ENCODE measurements at places on chromosomes 1 and 21. TPM values are rescaled to one million over a fixed set of nuclear protein-coding genes. Genes with fewer than 3 reads are reported as not detected.

MSH4 gene
- total RNA-seq = 0.40 TPM

FYB2 gene
- not detected for total RNA-seq

DNA sequence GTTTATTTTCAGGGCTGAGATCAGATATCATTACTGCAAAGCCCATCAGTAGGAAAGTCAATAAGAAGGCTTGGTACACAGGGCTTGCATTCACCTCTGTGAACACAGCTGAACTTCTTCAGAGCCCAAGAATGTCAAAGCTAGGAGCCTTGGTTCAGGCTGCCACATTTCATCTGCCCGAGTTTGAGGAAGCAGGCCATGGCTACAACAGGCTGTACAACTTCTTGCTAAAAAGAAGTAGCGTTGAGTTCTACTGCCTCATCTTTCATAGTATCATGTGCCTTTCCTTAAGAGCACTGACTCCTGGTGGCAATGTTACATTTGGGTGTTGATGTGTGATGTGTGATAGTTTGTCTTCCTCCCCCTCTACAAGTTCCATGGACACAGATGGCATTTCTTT, 10.1 kb downstream of the C1orf162 start:
- H3K4me1 ChIP-seq = peaks cover 20% of the 10 kb centered on the region
- H3K36me3 ChIP-seq = no peaks in the 10 kb centered on the region
- no peak overlapping the region for H3K4me3 ChIP-seq
- peak; percentile 78 for DNase-seq
- no peaks in the 10 kb centered on the region for H3K27me3 ChIP-seq
- H3K27ac ChIP-seq = no peak overlapping the region

DNA sequence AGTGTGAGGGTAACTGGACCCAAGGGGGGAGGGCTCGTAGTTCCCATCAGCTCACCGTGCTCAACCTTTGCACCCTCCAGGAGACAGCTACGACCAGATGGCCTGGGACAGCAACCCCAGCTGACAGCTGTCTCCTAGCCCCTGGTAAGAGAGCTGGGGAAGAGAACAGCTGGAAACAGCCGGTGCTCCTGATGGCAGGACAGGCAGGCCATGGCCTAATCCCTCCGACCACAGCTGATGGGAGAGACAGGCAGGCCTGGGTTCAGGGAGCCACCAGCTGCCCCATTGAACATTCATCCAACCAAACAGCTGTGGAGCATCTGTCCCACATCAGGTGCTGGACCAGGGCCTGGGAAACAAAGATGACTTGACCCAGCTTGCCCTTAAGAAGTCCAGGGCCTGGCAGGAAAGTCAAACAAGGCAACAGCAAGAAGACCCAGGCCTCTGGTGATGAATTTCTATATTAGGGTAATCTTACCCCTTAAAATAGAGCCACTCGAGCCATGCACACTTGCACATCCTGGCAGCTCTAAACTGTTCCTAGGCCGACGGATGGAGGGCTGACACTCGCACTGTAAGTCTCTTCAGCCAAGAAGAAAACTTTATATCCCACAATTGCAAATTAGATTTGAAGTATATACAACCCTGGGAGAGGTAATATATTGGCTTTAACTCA, 12.2 kb downstream of the OLFML2B start:
- H3K36me3 ChIP-seq = no peaks in the 10 kb centered on the region
- no peak for DNase-seq
- no peaks in the 10 kb centered on the region for H3K27me3 ChIP-seq
- H3K4me1 ChIP-seq = peaks cover 12% of the 10 kb centered on the region
- H3K4me3 ChIP-seq = no peak overlapping the region

DNA sequence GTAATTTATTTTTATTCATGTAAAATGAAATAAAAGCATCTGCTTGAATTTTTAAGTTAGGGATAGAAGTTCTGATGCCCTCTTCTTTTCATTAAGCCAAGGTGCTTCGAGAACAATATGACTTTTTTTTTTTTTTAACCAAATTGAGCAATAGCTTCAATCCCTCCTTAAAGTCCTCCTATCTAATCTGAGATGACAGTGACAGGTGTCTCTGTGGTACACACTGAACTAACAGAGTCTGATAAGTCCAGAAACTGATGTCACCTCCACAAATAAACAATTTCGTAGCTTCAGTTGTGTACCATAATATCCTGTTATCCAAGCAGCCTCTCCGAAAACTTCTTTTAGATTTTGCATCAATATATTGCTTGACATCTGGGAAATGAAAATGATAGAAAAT, 23.8 kb downstream of the MAP3K7CL start:
- DNase-seq = no peak
- H3K27me3 ChIP-seq = no peaks in the 10 kb centered on the region
- H3K27ac ChIP-seq = no peak overlapping the region
- no peaks in the 10 kb centered on the region for H3K36me3 ChIP-seq
